ENCODE measurements at places on chromosomes 3 and 15.

- no peak for DNase-seq
Observed at GRCh38 chr15:68346979-68347378, 69.4 kb downstream of the FEM1B start.

- DNase-seq, result no peak
Observed at GRCh38 chr15:40046721-40047414, 7.9 kb upstream of the SRP14 start.

DNA sequence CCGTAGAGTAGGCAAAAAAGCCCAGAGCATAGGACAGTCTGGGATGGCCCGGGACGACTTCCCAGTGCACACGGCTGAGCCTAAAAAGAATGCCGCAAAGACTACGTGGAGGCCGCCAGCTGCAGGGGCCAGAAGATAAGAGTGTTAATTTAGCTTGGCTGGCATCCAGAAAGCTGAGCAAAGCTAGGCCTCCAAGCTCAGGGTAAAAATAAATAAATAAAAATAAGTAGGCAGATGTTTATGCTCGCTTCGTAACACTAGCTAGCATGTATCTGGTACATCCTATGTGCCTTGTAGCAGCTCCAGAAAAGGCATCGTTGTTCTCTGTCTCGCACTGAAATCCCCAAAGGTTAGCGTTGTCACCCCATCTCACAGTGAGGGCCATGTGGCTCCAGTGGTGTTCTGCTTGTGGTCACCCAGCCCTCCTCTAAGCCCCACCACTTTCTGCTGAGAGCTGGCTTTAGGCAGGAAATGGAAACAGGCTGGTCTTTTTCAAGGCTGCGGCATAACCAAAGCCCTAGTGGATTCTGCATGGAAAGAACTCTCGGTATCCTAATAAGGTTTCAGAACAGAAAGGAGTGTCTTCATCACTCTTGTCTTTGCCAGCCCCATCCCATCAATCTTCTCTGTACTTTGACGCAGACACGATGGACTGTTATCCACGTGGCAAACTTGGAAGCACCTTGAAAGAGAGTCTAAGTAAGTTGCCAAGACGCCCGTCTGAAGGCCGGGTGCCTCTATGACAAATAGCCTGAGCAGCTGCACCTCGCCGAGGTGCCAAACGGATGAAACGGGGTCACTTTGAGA is 58.1 kb upstream of the MEF2A start:
- DNase-seq, result no peak

DNA sequence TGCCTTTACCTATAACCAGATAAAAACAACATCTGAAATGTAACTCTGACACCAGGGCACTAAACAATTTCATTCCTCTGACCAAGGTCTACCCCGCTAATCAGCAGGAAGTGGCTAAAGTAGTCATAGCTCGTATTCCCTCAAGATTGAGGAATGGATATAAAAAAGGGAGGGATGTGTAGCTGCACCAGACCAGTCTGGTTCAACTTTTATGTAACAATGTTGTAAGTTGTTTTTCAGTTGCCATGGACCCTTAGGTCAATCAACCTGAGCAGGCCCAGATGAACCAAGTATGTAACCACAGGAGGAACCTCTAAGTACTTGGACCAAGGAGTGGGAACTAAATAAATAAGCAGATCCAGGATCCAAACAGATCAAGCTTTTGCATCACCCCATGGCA is 28.4 kb upstream of the IFT57 start:
- DNase-seq, result no peak

DNA sequence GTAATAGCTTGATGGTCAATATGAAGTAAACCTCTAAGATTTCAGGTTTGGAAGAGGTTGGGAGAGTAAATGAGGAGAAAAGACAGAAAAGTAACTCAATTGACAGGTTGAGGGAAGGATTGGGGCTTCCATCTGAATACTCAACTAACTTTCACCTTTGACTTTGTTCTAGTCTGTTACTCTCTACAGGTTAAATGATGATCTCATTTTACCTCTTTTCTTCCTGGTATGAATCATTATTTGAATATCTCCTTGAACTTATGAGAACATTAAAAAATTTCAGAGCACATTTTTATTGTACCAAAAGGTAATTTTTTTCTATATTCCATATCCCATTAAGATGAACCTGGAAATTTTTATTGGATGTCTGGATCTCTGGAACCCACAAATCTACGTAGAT is 87.9 kb upstream of the KCNH8 start:
- DNase-seq, result no peak

GRCh38 chr3:55826097-55826496 is 339.0 kb upstream of the WNT5A start:
- DNase-seq, result no peak

DNA sequence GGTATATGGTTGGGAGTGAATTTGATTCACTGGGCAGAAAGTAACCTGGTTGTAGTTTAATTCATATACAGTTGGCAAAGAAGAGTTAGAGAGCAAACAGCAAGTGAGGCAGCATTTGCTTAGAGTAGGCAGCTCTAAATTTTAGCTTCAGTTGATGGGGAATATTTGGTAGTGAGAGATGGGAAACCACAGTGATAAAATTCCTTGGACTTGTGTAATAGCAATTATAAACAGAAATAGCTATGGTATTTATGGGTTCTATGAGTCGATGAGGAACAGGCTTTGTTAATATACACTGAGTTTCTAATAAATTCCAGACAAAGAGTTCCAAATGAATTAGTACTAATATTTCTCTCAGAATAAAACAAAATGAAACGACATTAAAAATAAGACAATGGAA is 894.0 kb downstream of the ROBO2 start:
- no peak for DNase-seq

DNA sequence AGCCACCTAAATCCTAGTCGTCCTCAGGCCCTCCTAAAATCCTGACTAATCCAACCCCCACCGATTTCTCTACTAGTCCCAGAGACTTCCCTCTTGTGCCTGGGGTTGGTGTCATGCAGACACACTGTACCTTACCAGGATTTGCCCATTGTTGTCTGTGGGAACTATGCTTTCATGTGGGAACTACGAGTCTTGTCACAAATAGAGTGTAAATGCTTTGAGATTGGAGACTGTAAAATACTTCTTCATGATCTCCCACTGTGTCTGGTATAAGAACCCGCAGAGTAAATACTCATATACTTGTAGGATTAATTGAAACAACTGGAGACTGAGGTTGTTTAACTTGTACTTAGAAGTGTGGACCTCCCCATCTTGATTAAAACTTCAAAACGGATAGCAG is 11.2 kb downstream of the B3GNT5 start:
- DNase-seq, result no peak

DNA sequence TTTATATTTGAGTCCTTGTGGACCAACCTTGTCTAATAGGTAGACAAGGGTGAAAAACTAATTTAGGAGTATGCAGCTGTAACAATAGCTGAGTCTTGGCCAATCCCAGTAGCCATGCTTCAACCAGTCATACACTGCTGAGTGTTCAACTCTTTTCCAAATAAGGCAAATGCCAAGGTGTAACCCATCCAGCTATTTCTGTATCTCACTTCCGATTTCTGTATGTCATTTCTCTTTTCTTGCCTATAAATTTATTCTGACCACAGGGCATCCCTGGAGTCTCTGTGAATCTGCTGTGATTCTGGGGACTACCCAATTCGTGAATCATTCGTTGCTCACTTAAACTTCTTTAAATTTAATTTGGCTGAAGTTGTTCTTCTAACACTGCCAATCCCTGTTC is 93.2 kb downstream of the MAGI1 start:
- no peak for DNase-seq

GRCh38 chr3:2415083-2415482 is 316.4 kb downstream of the CNTN4 start:
- no peak for DNase-seq

DNA sequence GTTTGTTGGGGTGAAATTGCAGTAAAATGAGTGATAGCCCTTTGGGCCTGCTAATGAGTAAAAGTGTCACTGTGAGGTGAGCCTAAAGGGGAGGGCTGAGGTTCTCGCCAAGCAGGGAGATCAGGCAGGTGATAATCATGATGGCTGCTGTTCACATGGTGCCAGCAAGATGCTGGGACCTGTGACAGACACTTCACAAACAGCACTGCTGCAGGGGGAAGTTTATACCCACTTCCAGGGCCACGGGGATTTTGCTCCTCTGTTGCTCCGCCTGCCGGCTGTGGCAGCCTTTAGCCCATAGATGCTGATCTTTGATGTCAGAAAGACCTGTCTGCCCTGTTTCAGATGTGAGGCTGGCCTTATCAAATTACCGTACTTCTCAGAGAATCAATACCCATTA is 96.7 kb downstream of the SV2B start:
- DNase-seq, result no peak

- no peak for DNase-seq
Observed at GRCh38 chr3:123618768-123619484, 34.1 kb upstream of the HACD2 start.

DNA sequence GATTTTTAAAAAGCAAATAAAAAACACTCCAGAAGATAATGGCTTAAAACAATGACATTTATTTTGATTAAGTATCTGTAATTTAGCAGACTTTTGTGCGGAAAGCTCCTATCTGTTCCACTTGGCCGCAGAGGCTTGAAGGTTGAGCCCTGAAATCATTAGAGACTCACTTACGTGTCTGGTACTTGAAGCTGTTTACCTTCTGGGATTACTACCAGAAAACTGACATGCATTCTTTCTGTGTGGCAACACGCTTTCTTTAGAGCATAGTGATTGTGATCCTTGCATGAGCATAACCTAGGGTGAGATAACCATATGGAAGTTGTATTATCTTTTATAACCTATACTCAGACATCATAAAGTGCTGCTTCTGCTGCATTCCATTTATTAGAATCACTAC is 298.5 kb downstream of the SI start:
- DNase-seq, result no peak

DNA sequence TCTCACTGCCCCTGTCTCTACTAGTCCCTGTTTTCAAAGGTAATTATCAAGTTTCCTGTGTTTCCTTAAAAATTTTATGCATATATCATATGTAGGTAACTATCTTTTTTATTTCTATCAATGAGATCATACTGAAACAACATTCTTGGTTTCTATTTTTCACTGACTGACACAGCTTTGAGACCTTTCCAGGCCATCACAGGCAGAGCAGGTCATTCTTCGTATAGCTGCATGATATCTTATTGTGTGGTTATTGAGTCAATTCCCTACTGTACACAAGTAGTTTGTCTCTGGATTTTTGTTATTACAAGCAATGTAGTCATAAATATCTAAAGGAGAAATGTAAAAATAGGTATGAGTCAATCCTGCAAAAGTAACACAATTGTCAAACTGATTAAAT is 169.6 kb downstream of the CFAP20DC start:
- no peak for DNase-seq

All from stimulated activated CD8-positive, alpha-beta memory T cell treated with anti-CD3 and anti-CD28 coated beads, Interleukin-7, amount 100 ng/mL, for 24 hours (primary cell).